Renal cortical epithelial cell (primary cell): ENCODE measurements at places on chromosomes 13 and 19. TPM values are rescaled to one million over a fixed set of nuclear protein-coding genes. Genes with fewer than 3 reads are reported as not detected.

CCDC194 gene
- 0.20 TPM in 1 of 2 replicates, not detected in the other for total RNA-seq

MBD3L2 gene
- total RNA-seq, result not detected in 2 replicates

KLF16 gene
- total RNA-seq, result 7.2 and 8.3 TPM in 2 replicates

SIGLEC12 gene
- total RNA-seq, result not detected in 2 replicates

PLPPR3 gene
- total RNA-seq, result 0.50 and 0.87 TPM in 2 replicates

MUC16 gene
- total RNA-seq, result 0.45 and 1.0 TPM in 2 replicates

- DNase-seq, result no peak
Measured at GRCh38 chr19:42053037-42053935, 16.7 kb downstream of the GRIK5 start.

GRCh38 chr13:28623782-28624706 is 34.9 kb upstream of the POMP start:
- no peak for DNase-seq

- no peak for DNase-seq
Measured at GRCh38 chr19:18464646-18465045, 26.7 kb upstream of the ISYNA1 start.

DNA sequence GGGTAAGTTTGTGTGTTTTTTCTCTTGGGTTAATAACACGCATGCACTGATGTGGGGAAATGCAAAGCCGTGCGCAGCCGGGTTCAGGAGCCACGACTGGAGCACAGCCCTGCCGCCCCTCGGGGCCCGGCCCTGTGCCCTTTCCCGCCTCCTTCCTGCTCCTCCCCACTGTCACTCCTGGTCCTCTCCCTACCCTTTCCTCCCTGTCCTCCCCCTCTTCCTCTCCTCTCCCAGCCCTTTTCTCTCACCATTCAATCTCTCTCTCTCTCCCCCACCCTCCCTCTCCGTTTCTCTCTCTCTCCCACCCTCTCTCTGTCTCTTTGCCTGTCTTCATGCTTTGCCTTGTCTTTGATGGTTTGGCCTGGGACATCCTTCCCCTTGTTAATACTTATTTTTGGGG is 27.2 kb downstream of the PLEKHJ1 start:
- no peak for DNase-seq

GRCh38 chr13:72805676-72806346 is 23.9 kb downstream of the PIBF1 start:
- DNase-seq, result no peak

DNA sequence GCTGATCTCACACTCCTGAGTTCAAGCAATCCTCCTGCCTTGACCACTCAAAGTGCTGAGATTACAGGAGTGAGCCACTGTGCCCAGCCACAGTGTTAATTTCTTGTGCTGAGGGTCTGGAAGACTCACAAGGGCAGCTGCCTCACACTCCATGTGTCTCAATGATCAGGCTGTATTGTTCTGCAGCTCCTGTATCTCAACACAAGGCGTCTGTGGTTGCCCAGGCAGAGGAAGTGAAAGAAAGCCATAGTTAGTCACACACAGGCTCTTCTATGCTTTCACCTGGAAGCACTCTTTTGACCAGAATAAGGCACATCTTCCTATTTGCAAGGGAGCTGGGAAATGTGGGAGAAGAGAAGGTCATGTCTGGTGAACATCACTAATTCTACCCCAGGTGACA is 107.3 kb upstream of the ZNF507 start:
- no peak for DNase-seq

GRCh38 chr19:1268226-1269064 is 687 bp upstream of the CIRBP start:
- DNase-seq, result no peak

GRCh38 chr13:90070362-90070761 is 1277.1 kb upstream of the MIR17HG start:
- peak; percentile 30 for DNase-seq

DNA sequence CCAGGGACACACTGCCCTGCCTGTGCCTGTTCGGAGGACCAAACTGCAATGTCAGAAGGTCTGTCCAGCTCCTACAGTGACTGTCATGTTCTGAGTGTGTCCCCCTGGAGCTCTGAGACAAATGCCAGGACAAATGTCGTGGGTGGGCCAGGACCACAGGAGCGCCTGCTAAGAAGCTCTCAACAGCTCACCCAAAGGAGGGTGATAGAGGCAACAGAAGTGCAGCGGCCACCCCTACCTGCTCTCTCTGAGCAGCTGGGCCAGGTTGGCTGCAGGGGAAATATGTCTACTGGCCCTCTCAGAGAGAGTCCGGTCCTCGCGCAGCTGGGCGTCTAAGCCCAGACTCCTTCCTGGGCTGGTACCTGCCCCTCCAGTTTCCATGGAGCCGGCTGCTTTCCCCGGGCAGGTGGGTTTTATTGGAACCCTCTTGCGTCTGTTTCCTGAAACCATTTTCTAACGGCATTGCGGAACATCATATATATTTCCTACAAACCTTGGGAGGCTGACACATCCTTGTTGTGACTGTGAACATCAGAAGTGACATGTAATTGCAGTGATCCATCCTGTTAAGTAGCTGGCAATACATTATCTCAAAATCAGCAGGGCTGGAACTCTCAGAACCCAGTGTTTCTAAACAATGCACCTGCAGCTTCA is 78.1 kb downstream of the CHST8 start:
- no peak for DNase-seq

- DNase-seq, result no peak
Measured at GRCh38 chr19:49887037-49887664, 9.5 kb downstream of the IL4I1 start.

- no peak for DNase-seq
Measured at GRCh38 chr13:48094404-48094780, 512 bp downstream of the MED4 start.

- DNase-seq, result no peak
Measured at GRCh38 chr13:32040052-32040642, 8.6 kb downstream of the FRY start.

DNA sequence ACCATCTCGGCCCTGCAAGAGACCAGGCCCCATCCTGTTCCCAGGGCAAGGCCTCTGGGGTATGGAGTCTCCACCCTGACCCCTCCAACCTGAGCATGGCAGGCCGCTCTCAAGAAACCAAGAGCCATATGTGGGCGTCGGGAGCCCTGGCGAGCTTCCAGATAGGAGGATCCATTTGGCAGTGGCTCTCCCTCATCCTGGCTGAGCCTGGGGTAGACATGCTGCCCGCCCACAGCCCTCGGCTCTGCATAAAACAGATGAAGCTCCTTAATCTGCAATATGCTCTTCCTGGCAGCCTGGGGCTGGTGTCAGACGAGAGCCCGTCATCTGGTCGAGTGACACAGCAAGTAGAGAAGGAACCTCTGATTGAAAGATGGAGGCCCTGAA is 6.1 kb downstream of the ATP13A1 start:
- DNase-seq, result no peak
